ENCODE measurements at places on chromosomes 6 and 20.

- no peak for DNase-seq
Measured at GRCh38 chr20:50302341-50303057, 111.9 kb downstream of the CEBPB start.

GRCh38 chr20:62031462-62032092, 34.1 kb downstream of the TAF4 start:
- no peak for DNase-seq

- no peak for DNase-seq
Measured at GRCh38 chr20:38162878-38163875, 1.9 kb downstream of the TGM2 start.

DNA sequence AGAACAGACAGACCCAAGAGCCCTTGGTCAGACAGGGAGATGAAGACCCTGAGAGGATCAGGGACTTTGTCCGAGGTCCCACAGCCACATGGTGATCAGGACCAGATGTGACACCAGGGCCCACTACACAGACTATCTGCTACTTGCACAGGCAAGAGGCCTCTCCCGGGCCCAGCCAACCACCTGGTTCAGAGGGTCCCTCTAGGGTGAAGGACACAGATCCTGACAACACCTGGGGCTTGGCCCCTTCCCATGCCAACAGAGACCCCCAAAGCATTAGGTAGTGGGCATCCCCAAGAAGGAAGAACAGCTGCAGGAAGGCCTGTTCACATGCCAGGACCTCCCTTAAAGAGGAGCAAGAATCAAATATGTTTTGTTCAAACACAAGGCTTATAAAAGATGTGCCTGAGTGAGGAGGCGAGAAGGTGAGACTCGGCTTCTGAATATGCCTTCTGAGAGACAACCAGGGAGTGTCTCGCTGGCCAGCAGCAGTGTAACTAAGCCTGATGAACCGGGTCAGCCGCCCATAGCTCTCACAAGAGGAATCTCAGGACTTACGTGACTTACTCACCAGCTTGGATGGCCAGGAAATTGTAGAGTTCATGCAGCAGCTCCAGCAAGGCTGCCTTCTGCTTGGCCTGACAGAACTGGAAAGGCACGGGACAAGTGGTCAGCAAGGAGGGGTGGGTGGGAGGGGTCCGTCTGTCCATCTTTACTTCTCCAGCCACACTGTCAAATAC, 5.0 kb downstream of the LEMD2 start:
- no peak for DNase-seq

GRCh38 chr20:49482173-49482572, 295 bp downstream of the KCNB1 start:
- DNase-seq, result no peak

DNA sequence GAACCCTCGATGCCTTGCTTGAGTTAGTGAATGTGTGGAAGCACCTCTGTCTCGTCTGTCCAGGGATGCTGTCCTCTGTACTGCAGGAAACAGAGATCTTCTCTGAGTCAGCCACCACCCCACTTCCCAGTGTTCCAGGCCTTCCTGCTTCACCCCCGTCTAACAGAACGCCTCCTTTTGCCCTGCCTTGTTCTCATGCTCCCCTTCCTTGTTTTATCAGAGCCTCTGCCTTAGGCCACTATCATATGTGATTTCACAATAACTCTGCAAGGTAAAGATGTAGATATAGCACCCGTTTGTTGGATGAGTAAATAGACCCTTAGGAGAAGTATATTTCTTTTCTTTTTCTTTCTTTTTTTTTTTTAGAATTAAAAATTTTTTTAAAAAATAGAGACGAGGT, 106.7 kb upstream of the CLDN20 start:
- DNase-seq, result no peak

DNA sequence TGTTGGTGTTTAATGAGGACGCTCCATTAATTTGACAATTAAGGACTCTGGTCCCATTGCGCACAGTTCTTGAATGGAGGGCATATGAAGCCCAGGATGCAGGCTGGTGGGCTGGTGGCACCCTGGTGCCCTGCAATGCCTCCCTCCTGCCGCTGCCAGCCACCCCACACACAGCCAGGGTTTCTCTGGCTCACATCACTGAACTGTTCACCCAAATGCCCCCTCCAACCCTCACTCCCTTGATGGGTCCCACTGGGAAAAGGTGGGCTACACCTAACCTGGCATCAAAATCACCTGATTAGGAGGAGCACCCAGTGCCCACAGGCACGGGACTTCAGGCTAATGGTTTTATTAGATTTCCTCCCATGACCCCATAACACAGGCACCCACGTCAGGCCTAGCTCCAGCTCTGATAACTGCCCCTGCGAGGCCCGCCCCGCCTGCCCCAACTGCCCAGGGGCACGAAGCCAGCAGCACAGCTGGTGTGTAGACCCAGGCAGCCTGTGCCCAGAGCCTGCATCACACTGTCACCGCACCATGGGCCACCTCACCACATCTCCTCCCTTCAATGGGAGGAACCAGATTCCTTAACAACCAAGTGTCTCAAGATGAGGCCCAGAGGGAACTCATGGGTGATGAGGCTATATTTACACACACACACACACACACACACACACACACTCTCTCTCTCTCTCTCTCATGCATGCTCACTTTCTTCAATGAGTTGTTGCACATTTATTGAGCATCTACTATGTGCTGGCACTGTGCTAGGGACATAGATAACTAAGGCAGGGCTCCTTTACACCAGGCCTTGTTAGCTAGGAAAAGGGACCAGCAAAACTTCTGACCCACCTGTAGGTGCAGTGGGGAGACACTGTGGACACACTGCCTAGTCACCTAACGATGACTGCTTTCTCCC, 107.3 kb downstream of the NOL4L start:
- DNase-seq, result no peak

- no peak for DNase-seq
Measured at GRCh38 chr6:66861007-66861541, 1154.0 kb upstream of the EYS start.

GRCh38 chr20:31872406-31872805, 2.0 kb downstream of the TTLL9 start:
- no peak for DNase-seq

- no peak for DNase-seq
Measured at GRCh38 chr20:23142162-23143050, 56.3 kb upstream of the CD93 start.

GRCh38 chr6:73395875-73396274, 1.2 kb downstream of the DDX43 start:
- DNase-seq, result no peak

- no peak for DNase-seq
Measured at GRCh38 chr6:152723398-152723797, 25.7 kb downstream of the MYCT1 start.

DNA sequence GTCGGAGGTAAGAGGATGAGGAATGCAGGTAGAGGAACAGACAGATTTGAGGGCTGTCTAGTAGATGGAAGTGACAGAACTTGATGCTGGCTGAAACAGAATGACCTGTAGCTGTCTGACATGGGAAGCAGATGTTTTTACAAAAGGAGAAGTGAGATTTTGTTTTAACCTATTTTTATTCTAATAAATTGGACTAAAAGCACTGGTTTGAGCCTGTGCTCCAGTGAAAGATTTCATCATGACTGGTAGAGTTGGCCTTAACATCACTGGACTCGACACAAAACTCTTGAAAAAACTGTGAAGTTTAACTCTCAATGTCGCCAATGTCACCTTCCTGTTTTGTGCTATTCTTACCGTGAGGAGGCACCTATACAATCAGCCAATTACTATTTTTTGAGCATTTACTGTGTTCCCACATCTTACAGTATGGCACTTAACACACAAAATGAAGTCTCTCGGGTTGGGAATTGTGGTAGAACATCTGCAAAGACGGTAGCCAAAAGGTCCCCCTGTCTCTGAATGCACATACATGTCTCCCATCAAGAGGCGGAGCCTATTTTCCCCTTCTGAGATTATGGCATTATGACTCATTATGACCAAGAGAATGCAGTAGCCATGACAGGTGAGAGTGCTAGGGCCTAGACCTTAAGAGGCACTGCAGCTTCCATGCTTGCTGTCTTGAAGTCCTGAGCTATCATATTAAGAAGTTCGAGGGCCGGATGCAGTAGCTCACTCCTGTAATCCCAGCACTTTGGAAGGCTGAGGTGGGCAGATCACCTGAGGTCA, 93.2 kb downstream of the FOXF2 start:
- no peak for DNase-seq

- no peak for DNase-seq
Measured at GRCh38 chr6:7021301-7021700, 86.5 kb upstream of the RREB1 start.

DNA sequence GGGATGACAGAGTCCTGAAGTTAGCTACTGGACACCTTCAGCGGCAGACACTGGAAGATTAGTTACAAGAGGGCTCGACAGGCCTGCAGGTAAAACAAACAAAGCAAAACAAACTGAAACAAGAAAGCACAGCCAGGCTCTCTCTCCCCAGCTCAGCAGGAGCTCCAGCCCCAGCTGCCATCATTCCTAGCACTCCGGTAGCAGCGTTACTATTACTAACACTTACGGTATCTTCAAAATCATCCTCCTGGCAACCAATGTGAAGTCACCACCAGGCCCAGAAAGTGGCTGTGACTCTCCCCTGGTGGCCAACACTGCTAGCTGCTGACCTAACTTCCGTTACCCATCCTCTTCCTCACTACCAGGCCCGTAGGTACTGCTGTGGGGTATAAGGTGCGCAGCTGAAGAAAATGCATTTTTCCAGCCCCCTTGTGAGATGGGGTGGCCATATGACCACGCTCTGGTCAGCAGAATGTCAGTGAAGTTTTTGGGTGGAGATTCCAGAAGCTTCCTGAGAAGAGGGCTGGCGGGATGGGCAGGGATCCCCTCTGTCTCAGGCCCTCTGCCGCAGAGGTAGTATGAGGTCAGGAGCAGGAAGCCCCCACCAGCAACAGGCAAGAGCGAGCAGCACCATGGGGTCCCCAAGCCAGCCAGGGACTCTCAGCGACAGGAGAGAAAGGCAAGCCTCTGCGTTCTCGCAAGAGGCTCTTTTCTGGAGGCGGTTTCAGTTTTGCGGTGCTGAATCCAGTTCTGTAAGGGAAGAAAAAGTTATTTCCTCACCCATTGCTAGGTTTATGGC, 37.4 kb upstream of the TBXT start:
- no peak for DNase-seq

GRCh38 chr6:132768051-132768517, 10.4 kb upstream of the VNN2 start:
- no peak for DNase-seq

Data from activated CD4-positive, alpha-beta T cell treated with anti-CD3 and anti-CD28 coated beads for 24 hours (primary cell).